Thyroid gland (tissue), 4 donors: ENCODE measurements at places on chromosomes 7 and 10.

DNA sequence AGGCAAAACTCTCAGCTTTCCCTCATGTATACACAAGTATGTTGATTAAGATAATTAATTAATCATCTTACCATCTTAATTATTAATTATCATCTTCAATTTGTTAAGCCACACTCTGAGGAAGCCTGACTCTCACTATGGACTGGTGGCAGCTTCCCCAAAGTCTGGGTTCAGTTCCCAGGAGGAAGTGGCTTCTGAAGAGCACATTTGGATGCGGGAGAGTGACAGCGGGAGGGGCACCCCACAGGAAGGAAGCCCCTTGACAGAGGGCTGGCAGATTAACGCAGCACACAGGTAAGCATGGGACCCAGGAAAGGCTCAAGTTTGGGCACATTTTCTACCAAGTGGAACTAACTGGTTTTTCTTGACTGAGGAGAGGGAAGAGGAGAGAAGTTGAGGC lies 13.4 kb upstream of the SLIT1 start:
- H3K27me3 ChIP-seq, result no peaks in the 10 kb centered on the region
- H3K36me3 ChIP-seq, result no peaks in the 10 kb centered on the region
- H3K4me1 ChIP-seq, result peaks cover 10% of the 10 kb centered on the region

DNA sequence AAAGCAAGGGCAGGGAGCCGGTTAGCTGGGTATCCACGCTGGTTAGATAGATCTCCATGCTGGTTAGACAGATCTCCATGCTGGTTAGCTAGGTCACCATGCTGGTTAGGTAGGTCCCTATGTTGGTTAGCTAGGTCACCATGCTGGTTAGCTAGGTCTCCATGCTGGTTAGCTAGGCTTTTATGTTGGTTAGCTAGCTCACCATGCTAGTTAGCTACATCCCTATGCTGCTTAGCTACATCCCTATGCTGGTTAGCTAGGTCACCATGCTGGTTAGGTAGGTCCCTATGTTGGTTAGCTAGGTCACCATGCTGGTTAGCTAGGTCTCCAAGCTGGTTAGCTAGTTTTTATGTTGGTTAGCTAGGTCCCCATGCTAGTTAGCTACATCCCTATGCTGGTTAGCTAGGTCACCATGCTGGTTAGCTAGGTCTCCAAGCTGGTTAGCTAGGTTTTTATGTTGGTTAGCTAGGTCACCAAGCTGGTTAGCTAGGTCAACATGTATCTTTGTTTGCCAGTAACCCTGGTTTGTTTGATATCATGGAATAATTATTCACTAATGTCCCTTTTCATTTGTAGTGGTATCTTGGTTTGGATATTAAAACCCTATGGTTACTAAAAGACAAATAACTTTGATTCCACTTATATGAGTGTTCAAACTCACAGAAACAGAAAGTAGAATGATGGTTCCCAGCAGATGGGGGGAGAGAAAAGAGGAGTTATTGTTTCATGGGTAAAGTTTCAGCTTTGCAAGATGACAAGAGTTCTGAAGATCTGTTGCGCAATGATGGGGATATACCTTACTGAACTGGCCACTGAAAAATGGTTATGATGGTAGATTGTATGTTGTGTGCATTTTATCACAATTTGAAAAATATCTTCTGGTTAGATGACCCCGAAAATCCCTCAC lies 136.2 kb downstream of the PRPF18 start:
- peaks cover 7% of the 10 kb centered on the region for H3K4me1 ChIP-seq
- H3K27ac ChIP-seq, result no peak overlapping the region
- no peak for DNase-seq

GRCh38 chr7:30644286-30644955 lies 37.8 kb downstream of the CRHR2 start:
- H3K27me3 ChIP-seq, result no peaks in the 10 kb centered on the region
- no peak for DNase-seq
- H3K4me1 ChIP-seq, result no peaks in the 10 kb centered on the region
- H3K27ac ChIP-seq, result no peak overlapping the region
- no peak overlapping the region for H3K4me3 ChIP-seq
- H3K36me3 ChIP-seq, result no peaks in the 10 kb centered on the region

DNA sequence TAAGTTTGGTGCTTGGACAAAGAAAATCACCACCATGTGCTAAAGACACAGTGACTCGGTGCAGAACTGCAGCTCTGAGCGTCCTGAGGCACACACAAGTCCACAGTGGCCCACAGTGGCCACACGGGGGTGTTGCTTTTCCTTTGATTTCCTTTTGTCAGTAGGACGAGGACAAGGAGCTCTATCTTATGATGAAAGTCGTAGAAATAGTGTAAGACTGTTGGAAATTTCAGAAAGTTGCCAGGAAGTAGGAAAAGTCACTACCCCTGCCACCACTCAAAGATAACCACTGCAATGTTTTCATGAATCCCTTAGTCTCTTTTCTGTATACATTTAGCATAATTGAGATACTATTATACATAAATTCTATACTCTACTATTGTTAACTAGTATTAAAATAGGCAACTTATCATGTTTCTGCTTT lies 146.0 kb downstream of the TNS3 start:
- no peaks in the 10 kb centered on the region for H3K4me1 ChIP-seq
- no peaks in the 10 kb centered on the region for H3K27me3 ChIP-seq
- no peak overlapping the region for H3K4me3 ChIP-seq

GRCh38 chr10:17882557-17882956 lies 69.2 kb upstream of the SLC39A12 start:
- no peak for DNase-seq
- H3K36me3 ChIP-seq, result no peaks in the 10 kb centered on the region
- no peak overlapping the region for H3K4me3 ChIP-seq
- H3K27me3 ChIP-seq, result no peaks in the 10 kb centered on the region
- H3K27ac ChIP-seq, result no peak overlapping the region
- no peaks in the 10 kb centered on the region for H3K4me1 ChIP-seq

GRCh38 chr10:112370424-112370819 lies 3.5 kb upstream of the ACSL5 start:
- no peaks in the 10 kb centered on the region for H3K4me1 ChIP-seq
- no peak overlapping the region for H3K4me3 ChIP-seq
- H3K27me3 ChIP-seq, result no peaks in the 10 kb centered on the region
- no peak overlapping the region for H3K27ac ChIP-seq

GRCh38 chr7:38273286-38273995 lies at the start of gene TARP:
TARP (minus strand) TSS chr7:38273636.
- H3K4me3 ChIP-seq, result no peak within 1 kb of the TSS
- H3K27me3 ChIP-seq, result no peaks in the 10 kb centered on the region
- H3K4me1 ChIP-seq, result no peaks in the 10 kb centered on the region
- no peaks in the 10 kb centered on the region for H3K36me3 ChIP-seq

DNA sequence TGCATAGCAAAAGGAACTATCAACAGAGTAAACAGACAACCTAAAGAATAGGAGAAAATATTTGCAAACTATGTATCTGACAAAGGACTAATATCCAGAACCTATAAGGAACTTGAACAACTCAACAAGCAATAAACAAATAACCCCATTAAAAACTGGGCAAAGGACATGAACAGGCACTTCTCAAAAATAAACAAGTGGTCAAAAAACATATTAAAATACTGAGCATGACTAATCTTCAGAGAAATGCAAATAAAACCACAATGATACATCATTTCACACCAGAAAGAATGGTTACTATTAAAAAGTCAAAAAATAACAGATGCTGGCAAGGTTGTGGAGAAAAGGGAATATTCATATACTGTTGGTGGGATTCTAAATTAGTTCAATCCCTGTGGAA lies 17.1 kb downstream of the MAGI2 start:
- H3K27ac ChIP-seq, result no peak overlapping the region
- H3K4me3 ChIP-seq, result no peak overlapping the region
- DNase-seq, result no peak
- H3K27me3 ChIP-seq, result no peaks in the 10 kb centered on the region
- no peaks in the 10 kb centered on the region for H3K36me3 ChIP-seq
